ENCODE measurements at places on chromosomes 5 and 9.
A peak's percentile ranks its signal among the peaks of the same experiment; 100 is the strongest.

DNA sequence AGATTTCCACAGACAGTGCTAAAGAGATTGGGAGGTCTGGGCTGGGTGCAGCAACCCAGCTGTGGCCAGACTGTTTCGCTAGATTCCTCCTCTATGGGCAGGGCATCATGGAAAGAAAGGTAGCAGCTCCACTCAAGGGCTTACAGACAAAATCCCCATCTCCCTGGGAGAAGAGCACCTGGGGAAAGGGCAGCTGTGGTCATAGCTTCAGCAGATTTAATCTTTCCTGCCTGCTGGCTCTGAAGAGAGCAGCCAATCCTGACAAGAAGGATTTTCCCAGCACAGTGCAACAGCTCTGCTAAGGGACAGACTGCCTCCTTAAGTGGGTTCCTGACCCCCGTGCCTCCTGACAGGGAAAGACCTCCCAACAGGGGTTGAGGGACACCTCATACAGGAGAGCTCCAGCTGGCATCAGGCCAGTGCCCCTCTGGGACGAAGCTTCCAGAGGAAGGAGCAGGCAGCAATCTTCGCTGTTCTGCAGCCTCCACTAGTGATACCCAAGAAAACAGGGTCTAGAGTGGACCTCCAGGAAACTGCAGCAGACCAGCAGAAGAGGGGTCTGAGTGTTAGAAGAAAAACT lies 1379.3 kb upstream of the ACO1 start:
- no peak for DNase-seq

GRCh38 chr9:16023446-16023845 lies 470.6 kb downstream of the CCDC171 start:
- DNase-seq: no peak

DNA sequence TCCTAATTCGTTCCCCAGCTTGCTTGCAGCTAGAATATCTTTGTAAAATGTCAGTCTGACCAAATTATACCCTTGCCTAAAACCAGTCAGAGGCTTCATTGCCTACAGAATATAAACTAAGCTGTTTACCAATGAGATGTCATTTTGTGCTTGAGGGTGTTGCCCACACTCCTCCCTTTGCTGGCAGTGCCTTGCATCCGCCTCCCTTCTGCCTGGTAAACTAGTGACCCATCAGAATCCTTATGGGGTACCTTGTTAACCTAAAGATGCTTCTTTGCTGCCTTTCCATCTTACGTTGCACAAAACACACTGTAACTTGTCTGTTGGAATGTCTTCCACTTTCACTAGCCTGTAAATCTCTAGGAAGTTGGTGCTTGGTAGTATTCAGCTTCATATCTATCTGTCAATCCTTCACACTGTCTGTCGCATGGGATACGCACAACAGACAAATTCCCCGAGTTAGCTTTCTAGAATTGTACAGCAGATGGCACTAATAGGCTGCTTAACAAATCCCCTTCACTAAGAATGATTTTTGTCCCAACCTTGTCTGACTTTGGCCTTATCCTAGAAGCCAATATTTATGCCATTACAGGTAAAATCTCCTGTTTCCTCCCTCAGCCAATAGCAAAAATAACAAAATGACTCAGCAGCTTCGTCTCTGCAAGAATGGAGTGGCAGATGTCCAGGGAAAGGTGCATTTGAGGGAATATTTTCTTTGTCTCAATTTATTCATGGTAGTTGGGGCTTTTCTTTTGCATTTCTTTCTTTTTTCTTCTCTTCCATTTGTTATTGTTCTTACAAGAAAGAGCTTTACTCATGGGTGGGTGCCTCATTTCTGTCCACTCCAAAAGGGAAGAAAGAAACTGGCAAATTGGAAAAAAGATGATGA lies 3.0 kb downstream of the NUDT2 start:
- DNase-seq: peak; percentile 30

- no peak for DNase-seq
Observed at GRCh38 chr5:31530541-31531265, 1.2 kb downstream of the DROSHA start.

- no peak for DNase-seq
Observed at GRCh38 chr5:123156577-123157296, 67.7 kb downstream of the PRDM6 start.

GRCh38 chr5:67808340-67808739 lies 407.2 kb upstream of the PIK3R1 start:
- no peak for DNase-seq

GRCh38 chr9:134224127-134224526 lies 59.8 kb upstream of the RNU6ATAC start:
- no peak for DNase-seq

DNA sequence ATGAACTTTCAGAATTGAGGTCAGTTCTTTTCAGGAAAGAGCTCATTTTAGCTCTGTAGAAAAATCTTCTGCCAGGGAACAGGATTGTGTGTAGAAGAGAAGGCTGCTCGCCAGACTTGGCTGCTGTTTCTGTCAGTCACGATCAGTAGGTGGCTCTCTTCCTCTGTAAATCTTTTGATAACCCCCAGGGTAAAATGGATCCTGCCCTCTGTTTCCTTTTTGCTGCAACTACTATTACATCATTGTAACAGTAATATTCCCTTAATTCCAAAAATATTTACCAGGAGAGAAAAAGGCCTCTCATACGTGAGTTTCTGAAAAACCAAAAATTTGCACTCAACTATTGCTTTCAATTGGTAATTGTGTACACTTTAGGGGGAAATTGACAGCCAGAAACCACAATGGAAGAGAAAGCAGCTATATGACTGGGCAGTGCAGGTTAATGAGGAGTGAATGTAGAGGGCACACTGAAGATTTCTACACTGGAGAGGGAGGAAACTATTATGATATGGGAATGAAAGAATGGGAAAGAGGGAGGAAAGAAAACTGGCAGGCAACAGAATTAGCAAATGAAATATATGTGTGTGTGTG lies 12.3 kb downstream of the IFNA21 start:
- peak; percentile 34 for DNase-seq

DNA sequence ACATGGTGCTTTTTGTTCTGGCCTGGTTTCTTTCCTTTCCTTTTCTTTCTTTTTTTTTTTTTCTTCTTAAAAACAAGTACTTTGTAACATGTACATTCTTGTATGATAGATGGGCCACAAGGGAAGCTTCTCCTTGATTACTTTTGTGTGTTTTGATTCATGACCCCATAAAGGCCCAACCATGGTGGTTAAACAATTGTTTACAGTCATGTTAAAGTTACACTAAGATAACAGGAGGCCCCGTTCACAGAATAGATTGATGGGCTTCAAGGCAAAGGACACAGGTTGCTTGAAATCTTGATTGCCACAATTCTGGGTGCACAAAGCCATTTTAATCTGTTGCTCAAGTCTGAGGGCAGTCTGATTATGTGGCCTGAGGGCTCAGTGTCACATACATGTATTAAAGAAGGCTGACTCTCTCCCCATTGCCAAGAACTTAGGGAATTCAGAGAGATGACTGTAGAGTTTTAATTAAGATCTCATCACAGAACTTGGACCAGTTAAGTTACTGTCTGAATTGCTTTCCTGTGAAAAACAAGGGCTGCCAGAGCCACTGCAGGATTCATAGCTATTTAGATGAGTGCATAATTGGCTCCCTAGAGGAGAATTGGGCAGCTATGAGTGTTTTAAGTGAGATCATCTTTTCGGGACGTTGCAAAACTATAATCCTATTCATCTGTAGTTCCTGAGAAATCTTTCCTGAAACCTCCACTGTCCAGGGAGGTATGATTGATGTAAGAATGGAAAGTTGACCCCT lies 163.4 kb downstream of the TLE4 start:
- DNase-seq: no peak

- no peak for DNase-seq
Observed at GRCh38 chr5:91229031-91229727, 153.9 kb downstream of the ARRDC3 start.

DNA sequence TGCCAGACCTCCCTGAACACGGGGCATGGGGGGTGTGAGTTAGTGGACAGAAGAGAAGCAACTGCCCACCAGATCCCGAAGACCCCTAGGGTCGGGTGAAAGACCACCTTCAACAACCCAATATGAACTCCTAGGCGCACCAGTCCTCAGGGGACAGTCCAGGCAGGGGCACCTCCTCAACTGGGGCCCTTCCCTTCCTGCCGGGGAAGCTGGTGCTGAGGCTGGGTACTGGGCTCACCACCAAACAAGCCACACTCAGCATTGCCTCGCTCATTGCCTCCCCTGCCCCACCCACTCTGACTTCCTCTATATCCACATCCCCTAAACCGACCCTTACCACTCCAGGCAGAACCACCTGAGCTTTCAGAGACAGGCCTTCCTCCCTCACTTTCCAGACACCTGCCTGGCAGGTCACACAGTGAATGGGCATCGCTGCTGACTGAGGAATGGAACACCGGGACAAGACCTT lies 42.5 kb downstream of the SEMA4D start:
- DNase-seq: no peak

DNA sequence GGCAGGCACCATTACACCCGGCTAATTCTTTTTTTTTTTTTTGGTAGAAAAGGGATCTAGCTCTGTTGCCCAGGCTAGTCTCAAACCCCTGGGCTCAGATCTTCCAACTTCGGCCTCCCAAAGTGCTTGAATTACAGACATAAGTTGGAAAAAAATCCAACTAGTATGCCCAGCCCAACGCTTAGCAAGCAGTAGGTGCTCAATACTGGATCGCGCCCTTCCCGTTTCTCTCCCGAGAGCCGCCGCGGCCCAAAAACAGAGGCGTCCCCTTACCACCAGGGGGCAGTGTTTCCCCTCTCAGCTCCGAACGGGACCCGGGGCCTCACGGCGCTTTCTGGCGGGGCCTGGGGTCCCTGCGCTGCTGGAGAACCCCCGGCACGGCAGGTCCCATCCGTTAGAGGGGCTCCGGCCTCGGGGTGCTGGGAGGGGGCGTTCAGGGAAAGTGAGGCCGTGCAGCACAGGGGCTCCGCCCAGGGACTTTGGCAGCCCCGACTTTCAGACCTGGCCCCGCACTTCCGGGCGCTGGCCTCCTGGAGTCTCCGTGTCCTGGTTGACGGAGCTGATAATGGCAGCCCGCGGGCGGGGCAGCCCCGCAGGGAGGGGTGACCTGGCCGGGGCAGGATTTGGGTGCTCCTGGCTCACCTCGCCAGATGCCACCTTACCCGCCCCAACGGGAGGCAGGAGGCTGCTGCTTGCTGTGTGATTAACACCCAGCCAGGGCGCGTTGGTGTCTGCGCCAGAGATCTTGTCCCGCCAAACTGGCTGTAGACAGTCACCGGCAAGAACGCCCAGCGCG lies 15.2 kb downstream of the PTGES start:
- peak; percentile 74 for DNase-seq

- no peak for DNase-seq
Observed at GRCh38 chr9:106350777-106351176, 512.2 kb upstream of the ZNF462 start.

- DNase-seq: no peak
Observed at GRCh38 chr5:57155033-57155432, 18.8 kb upstream of the GPBP1 start.

GRCh38 chr5:179819296-179820126 lies 1.2 kb upstream of the SQSTM1 start:
- peak; percentile 39 for DNase-seq

DNA sequence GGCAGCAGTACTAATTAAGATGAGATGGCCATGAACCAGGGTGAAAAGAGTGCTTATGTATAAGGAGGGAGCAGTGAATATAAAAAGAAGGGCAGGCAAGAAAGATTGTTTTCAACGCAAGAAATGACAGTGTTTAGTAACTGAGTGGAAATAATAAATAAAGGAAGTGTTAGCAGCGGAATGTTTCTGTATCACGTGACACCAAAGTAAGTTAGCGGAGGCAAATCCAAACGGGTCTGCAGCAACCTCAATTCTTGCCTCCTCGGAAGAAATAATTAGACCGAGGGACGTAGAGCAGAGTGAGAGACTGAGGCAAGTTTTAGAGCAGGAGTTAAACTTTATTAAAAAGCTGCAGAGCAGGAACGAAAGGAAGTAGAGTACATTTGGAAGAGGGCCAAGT lies 15.4 kb upstream of the GAS1 start:
- DNase-seq: no peak

DNA sequence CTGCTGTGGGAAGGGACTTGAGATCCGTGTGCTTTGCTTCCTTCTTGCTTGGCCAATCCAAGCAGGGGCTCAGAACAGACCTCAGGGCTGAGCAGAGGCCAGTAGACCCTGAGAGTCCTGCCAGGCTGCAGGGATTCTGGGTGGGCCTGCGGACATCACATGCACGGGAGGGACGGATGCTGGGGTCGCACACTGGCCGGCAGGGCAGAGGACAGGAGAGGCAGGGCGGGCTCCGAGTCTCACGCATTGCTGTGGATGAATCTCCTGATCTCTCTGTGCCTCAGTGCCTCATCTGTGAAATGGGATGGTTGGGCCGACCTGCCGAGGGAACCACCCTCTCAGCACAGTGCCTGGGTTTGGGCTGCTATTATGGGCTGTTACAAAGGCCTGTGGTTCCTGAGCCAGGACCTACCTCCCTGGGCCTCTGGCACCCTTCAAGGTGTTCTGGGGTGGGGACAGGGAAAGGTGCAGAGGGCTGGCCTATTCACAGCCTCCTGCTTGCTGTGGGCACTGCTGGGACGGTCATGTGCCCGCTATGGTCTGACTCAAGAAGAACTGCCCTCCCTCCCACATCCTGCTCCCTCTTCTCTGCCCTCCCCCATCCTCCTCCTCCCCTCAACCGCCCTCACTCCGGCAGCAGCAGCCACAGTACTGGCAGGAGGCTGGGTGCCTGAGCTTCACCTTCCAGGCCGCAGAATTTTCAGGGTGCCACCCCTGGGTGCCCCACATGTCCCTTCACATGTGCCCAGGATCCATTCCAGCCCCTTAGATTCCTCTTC lies 43.3 kb downstream of the NCS1 start:
- DNase-seq: no peak

DNA sequence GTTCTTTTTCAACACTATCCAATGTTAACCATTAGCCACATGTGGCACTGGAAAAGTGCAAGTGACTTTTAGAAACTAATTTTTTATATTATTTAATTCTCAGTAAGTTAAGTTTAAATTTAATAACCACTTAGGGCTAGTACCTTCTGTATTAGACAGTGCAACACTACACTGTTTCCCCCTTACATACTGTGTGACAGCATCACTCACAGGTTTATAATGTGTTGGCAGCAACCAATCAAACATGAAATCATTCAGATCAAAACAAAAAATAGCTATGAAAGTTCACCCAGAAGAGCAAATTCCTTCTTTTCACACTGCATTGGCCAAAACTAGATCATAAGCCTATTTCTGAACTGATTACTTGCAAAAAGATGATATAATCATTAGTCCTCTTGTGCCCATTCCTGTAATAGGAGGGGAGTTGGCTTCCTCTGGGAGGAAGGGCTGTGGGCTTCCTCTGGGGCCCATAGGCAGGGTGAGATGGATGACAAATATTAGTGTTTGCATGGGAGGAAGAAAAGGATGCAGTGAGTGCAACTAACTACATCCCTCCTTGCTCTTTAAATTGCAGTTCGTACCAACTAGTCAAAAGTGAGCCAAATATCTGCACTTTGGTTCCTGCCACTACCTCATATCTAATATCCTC lies 708.1 kb upstream of the RGMB start:
- no peak for DNase-seq
